Activated naive CD4-positive, alpha-beta T cell (primary cell): ENCODE measurements at places on chromosomes 4 and X.

GRCh38 chr4:108113229-108113628 lies 55.5 kb downstream of the LEF1 start:
- DNase-seq, result no peak

DNA sequence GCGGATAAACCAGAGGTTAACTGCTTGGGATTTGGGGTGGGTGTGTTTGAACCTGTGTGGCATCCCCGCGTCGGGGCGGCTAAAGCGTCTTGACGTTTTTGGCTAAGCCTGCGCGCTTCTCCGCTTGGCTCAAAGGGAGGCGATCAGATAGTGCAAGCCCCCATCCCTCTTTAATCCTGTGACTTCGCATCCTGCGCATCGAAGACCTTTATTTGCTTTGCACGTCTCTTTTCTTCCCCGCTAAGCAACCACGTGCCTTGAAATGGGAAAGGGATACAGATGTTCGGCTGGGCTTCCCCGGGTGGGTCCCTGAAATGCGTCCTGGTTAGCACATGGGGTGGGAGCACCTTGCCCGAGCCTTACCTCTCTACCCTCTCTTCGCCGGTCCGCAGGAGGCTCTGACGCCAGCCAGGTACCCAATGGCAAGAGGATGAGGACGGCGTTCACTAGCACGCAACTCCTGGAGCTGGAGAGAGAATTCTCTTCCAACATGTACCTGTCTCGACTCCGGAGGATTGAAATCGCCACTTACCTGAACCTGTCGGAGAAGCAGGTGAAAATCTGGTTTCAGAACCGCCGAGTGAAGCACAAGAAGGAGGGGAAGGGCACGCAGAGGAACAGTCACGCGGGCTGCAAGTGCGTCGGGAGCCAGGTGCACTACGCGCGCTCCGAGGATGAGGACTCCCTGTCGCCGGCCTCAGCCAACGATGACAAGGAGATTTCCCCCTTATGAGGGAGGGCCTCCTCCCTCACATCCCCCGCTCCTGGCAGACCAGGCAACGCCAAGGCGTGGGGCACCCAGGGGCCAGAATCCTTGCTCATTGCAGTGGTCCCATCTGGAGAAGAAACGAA lies 1.5 kb downstream of the GSX2 start:
- DNase-seq, result no peak

- DNase-seq, result no peak
Observed at GRCh38 chrX:134543288-134543687, 83.3 kb downstream of the HPRT1 start.

DNA sequence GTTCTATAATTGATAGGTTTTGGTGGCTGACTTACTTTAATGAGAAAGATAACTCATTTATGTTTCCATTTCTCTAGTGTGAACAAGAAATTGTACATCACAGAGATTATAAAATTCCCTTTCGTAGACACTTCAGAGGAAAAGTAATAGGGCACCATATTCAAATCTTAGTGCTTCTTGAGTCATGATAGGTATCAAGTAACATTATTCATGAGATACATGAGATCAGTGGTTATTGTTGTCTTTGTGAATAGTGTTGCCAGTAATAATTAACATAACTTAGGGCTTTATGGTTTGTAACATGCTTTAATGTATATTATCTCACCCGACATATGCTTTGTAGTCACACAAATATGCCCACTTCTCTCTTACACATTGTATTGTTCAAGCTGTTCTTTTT lies 73.7 kb upstream of the IL15 start:
- no peak for DNase-seq

- DNase-seq, result no peak
Observed at GRCh38 chr4:16794816-16795445, 103.5 kb downstream of the LDB2 start.

- DNase-seq, result no peak
Observed at GRCh38 chr4:59525885-59526284, 1674.2 kb upstream of the ADGRL3 start.

DNA sequence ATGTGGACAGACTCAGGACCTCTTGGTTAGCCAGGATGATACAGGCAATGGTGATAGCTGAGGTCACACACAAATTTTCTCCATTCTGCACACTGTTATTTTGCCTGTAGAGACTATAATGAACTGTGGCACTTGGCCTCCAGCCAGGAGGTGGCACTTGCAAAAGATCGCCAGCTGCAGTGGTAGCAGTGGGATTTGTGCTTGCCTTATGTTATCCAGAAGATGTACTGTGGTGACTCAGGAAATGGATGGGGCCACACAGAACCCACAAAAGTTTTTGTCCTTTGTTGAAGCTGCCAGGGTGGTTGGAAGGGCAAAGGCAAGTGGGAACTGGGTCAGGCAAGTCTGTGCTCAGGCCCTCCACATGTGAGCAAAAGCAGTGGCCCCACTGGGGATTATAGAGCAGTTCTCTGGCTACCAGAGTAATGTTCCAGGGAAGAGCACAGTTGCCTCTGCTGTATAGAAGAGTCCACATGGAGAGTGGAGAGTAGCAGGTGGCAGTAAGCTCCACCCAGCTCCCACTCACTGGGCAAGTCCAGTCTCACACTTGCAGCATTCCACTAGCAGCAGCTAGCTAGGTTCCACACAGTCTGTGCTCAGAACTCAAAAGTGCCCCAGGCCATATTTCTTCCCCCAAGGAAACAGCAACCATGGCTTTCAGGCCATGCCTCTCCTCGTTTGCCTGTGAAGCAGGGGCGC lies 5.9 kb upstream of the C4orf17 start:
- no peak for DNase-seq

DNA sequence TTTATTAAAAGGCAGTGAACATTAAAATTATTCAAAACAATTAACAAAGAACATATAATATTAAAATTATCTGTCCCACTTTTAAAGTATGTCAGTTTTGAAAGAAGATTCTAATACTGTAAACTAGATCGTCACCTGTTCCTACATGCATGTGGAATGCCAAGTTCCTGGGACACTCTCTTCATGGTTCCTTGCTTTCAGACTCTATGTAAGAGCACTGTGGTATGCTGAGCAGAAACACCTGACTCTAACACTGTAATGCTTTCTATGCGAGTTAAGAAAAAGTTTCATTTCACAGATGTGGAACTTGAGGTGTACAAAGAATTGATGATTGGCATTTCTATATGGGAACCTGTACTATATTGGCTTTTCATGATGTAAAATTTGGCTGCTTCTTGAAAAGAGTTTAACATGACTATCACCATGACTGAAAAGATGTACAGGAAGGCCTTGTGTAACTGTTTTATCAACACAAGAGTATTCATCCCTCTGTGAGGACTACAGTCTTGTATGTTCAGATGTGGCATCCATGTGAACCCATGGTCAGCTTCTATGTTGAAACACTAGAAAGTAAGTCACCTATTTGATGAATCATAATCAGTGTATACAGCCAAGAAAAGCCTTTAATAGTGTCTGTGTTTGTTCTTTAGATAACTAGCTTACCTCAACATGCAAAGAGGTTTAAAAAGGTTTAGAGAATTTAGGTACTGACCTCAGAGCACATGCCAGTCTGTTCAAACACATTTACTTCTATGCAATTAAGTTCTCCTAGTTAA lies 354.5 kb downstream of the ARHGAP24 start:
- no peak for DNase-seq

DNA sequence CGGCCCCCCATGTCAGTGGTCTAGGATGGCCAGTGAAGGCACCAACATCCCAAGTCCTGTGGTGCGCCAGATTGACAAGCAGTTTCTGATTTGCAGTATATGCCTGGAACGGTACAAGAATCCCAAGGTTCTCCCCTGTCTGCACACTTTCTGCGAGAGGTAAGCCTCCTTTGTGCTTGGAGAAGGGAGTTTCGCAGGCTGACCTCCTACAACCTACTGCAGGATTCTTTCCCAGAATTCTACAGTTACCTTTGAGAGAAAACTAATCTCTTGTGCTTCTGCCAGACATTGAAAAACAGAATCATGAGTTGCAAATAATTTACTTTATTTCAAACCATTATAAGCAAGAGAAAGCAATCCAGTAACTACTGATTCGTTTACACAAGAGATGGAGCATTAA lies 66.1 kb downstream of the TRIM2 start:
- no peak for DNase-seq

DNA sequence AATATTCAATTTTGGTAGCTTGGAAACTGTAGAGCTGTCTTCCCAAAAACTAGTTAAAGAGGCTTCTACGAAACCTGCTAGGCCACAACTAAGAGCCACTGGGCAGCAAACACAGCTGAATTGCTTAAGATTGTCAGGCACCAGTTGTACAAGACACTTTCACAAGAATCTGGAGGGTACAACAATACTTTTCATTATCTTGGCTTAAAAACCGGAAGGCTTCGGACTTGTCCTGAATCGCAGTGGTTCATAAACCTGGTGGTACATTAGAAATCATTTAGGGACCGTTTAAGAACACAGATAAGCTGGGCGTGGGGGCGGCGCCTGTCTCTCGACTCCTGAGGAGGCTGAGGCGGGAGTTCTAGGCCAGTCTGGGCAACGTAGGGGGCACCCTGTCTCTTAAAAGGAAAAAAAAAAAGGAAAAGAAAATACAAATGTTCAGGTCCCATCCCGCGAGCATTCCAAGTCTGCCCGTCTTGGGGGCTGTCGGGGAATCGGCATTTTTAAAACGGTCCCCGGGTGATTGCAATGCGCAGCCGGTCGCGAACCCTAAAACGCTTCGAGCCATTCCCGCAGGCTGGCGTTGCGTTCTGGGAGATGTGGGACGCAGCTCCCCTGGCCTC lies 763 bp downstream of the PYURF start:
- DNase-seq, result no peak

- no peak for DNase-seq
Observed at GRCh38 chr4:7762376-7763030, 177.2 kb downstream of the AFAP1 start.

- no peak for DNase-seq
Observed at GRCh38 chrX:120672389-120672788, 42.5 kb upstream of the C1GALT1C1 start.

- DNase-seq, result no peak
Observed at GRCh38 chr4:137310593-137311490, 221.5 kb downstream of the PCDH18 start.

- no peak for DNase-seq
Observed at GRCh38 chr4:77023920-77024319, 51.9 kb downstream of the CCNI start.

- DNase-seq, result no peak
Observed at GRCh38 chr4:173261052-173261451, 73.1 kb downstream of the HMGB2 start.

GRCh38 chr4:169383724-169384123 lies 113.0 kb upstream of the SH3RF1 start:
- no peak for DNase-seq

DNA sequence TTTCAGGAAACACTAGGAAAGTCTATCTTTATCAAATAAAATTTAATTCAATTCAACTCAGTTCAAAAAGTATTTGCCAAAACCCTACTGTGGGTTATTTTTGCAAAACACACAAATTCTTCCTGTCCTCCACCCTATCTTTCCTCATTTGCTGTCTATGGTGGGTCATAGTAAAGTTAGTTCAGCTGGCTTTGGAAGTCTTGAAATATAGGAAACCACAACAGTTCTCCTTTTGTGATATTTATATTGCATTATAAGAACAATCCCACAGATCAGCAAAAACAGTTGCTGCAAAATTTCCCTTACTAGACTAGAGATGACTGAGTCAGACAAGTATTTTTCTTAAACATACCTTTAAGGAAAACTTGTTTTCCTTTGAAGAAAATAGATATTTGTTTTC lies 22.2 kb downstream of the CYBB start:
- no peak for DNase-seq

GRCh38 chr4:136909626-136910025 lies 622.7 kb downstream of the PCDH18 start:
- no peak for DNase-seq

- DNase-seq, result no peak
Observed at GRCh38 chr4:141127884-141128283, 5.4 kb downstream of the RNF150 start.

- no peak for DNase-seq
Observed at GRCh38 chr4:165537028-165537648, 158.3 kb downstream of the CPE start.

DNA sequence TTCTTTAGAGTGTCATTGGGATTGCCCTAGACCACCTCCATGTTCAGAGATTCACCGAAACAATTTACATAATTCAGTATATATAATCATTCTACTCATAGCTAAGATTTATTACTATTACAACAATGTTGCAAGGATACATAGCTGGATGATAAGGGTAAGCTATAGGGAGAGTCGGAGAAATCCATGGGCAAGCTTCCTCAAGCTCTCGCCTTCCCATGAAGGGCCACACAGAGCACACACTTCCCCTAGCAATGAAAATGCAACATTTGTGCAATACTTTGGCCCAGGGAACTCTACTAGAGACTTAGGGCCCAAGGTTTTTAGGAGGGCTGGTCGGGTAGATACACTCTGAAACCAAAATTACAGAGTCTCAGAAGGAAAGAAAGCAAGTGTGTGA lies 49.7 kb upstream of the ABCG2 start:
- no peak for DNase-seq

- DNase-seq, result no peak
Observed at GRCh38 chr4:85717847-85718246, 242.9 kb downstream of the ARHGAP24 start.

DNA sequence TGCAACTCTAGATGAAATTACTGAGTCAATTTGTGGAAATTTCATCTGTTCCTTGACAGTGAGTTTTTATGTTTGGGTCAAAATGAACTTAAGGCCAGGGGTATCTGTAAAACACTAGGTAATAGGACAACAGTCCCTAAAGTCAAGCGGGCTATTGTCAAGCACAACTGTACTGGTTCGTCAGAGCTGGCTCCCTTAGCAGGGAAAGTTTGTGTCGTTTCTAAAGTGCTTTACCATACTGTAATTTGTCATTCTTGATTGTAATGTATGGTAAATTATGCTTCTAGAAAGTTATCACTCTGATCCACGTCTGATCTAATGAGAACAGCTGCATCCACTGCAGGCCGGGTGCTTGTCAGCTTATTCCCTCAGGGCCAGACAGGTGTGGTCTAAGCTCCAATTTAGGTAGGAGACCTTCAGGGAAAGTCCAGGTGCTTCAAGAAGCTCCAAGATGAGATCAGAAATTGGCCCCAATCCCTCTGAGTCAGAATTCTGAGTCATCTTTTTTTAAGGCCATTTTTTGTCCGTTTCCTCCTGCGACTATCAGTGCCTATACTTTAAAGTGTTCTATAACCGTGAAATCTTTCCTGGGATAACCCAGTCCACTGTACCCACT lies 92.2 kb downstream of the PALLD start:
- DNase-seq, result no peak

DNA sequence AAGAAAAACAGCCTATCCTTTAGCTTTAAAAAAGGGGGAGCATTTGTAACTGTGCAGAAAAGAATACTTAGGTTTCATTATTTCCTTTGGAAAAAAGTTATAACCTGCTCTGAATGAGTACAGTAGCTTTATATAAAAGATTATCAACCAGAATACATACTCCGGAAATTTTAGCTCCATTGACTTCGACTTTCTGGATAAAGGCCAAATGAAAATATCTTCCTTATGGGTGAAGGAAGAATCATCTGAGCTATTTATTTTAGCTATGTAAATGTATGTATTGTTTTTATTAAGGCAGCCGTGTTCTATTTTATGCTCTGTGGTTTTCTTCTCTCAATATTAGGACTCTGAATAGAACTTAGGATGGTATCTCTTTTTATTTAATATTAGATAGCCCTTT lies 69.0 kb upstream of the ETNPPL start:
- DNase-seq, result no peak

- DNase-seq, result no peak
Observed at GRCh38 chr4:138177278-138177968, 64.7 kb downstream of the SLC7A11 start.

- DNase-seq, result no peak
Observed at GRCh38 chr4:123232439-123232838, 164.2 kb upstream of the SPRY1 start.

- DNase-seq, result no peak
Observed at GRCh38 chr4:158003212-158003611, 169.6 kb downstream of the GASK1B start.

GRCh38 chrX:34879346-34879745 lies 63.2 kb upstream of the FAM47B start:
- DNase-seq, result no peak
